ENCODE measurements at places on chromosomes 16 and 17.
A peak's percentile ranks its signal among the peaks of the same experiment; 100 is the strongest.

DNA sequence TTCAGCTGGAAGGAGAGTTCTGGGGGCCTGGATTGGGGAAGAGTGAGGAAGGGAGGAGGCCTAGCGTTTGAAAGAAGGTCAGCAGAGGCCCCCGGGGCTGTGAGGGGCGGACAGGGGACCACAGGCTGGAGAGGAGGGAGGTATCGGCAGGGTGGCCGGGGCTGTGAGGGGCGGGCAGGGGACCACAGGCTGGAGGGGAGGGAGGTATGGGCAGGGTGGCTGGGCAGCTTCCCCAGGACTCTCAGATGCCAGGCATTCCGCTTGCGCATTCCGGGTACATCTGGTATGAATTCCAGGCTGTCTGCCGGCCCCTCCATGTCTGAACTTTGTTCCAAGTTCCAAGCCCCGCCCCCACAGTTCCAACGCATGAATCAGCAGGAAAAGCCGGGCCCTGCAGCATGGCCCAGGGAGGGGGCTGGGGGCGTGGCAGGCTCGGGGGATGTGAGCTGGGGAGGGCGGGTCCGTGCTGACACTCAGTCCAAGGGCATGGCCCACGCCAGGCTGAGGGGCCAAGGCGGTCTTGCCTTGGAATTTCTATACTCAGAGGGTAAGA lies 4.3 kb upstream of the TLCD2 start:
- peak; percentile 58 for DNase-seq

GRCh38 chr16:85304337-85304736 lies 192.1 kb upstream of the CIBAR2 start:
- no peak for DNase-seq

DNA sequence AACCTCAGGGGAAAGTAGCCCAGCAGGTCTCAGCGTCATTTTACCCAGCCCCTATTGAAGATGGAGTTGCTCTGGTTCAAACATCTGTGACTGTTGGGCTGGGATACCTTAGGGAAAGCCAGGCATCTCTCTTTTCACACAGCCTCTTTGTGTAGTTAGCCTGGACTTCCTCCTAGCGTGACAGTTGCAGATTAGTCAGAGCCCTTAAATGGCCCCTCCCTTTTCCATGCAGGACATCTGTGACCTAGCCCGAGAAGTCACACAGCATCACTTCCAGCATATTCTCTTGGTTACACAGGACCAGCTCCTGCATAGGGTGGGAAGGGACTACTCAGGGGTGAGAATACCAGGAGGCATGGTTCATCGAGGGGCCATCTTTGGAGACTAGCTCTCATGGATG lies 375.0 kb upstream of the RBFOX1 start:
- DNase-seq = no peak

DNA sequence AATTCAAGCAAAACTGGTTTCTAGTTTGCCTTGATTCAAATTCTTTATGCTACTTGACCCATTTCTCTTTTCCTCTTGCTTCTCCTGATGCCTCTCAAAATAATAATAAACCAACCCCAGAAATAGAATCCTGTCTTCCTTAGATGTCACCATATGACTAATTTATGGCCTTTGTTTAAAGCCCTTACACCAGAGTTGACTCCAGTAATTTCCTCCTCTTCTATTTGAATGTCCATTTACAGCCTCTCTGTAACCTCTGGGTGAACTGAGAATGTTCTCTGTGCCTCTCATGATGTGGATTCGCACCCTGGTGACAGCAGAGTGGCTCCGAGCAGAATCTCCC lies 31.5 kb downstream of the ZFHX3 start:
- no peak for DNase-seq

DNA sequence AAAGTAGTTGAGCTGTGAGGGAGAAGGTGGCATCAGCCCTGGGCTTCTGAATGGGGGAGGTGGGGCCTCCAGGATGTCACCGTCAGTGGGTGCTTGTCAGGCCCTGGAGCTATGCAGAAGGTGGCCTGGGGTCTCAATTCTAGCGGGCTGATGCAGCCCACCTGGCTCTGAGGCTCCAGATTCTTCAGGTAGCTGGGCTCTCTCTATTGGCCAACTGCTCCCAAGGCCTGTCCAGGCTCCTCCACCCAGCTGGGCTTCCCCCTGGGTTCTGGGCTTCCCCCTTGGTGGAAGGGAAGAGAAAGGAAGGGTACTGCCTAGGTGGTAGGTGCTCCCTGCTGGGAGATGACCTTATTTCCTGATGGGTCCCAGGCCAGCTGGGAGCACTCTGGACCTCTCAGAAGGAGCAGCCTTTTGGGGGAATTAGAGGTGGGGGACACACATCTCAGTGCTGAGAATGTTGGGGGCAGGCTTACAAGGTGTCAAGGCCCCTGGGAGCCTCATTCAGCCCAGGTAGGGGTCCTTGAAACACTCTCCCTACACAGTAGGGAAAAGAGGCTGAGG lies 1728.3 kb downstream of the TP53TG3F start:
- DNase-seq = no peak

DNA sequence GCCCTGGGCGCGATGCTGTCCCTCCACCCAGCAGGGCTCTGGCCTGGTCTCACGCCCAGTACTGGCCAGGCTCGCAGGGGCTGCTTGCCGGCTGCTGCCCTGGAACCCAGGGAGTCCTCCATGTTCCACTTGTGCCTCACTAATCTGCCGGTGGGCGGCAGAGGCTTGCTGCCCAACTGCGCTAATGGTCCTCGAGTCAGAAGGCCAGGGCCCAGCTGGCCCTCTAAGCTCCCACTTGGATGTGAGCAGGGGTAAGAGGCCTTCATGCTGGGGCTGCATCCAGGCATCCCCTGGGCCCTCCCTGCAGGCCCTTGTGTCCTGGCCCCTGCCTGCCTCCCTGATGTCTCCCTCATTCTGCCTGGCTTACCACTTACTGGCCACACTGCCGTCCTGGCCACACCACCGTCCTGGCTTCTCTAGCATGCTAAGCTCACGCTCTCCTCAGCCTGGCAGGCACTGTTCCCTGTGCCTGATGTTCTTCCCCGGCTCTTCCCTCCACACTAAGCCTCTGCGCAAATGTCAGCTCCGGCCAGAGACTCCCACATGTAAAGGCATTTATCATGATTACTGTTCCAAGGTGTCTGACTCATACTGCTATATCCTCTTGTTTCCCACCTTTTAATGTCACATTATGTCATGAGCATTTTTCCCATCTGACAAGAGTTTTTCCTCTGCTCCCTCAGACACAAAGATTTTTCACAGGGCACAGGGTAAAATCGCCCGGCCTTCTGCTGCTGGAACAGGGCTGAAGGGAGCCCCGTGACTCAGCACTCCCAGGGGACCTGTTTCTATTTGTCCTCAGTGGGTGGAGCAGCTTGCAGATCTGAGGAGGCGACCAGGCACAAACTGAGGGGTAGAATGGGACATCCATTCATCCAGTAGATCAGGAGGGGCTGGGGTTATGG lies 15.9 kb downstream of the B9D1 start:
- DNase-seq = no peak

DNA sequence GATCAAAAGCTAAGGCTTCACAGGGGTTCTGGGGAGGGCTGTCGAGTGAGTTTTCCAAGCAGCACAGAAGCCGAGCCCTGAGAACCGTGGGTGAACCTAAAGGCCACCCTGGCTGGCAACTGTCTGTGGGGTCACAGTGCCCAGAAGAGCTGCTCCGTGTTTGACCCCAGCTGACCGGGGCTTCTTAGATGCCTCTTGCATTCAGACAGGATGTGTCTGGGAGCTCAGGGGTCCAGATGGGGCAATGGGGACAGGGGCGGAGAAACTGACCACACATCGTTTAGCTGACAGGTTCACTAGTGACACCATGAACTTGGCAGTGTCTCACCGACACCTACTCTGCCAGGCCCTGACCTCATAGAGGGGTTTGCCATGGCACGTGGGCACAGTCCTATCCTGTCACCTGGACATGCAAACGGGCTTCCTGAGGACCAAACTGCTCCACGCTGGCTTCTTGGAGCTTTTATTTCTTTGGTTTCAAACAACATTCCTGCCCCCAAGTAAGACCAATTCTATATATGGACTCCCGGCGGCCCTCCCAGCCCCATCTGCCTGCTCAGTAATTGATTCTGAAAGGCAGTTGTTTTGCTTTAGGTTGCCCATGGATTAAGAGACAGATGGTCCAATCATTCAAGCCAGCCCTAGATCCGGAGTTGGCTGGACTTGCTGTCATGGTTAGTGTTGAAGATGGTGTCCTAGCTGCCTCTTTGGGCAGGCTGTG lies 22.2 kb downstream of the WSCD1 start:
- DNase-seq = no peak

- no peak for DNase-seq
These were observed 46.5 kb downstream of the AIPL1 start for GRCh38 chr17:6388416-6388815.

DNA sequence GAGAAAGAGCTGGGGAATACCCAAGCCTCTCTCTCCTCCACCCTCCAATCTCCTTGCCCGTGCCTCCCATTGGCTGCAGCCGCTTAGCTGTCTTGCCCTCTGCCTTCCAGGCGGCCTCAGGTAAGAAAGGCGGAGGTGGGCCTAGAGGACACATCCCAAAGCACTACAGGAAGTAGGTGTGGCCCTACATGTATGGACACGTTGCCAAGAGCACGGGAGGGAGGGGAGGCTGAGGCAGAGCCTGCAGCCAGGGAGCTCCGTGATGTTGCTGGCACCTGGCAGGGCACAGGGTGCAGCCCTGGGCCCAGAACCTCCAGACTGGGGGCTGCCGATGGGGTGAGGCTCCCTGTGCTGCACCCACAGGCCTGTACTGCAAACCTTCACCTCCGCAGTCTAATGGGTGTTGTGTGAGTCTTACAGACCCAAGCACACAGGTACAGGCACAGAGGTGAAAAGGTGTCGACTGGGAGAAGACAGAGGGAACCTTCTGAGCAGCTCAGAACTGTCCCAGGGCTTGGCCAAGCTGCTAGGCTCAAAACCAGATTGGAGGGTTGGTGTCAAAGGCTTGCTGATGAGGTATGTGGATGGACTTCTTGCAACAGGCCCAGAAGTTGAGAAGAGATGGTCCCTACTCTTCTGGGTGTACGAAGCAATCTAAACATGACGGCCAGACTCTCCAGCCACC lies 23.5 kb upstream of the FOXK2 start:
- DNase-seq = no peak

DNA sequence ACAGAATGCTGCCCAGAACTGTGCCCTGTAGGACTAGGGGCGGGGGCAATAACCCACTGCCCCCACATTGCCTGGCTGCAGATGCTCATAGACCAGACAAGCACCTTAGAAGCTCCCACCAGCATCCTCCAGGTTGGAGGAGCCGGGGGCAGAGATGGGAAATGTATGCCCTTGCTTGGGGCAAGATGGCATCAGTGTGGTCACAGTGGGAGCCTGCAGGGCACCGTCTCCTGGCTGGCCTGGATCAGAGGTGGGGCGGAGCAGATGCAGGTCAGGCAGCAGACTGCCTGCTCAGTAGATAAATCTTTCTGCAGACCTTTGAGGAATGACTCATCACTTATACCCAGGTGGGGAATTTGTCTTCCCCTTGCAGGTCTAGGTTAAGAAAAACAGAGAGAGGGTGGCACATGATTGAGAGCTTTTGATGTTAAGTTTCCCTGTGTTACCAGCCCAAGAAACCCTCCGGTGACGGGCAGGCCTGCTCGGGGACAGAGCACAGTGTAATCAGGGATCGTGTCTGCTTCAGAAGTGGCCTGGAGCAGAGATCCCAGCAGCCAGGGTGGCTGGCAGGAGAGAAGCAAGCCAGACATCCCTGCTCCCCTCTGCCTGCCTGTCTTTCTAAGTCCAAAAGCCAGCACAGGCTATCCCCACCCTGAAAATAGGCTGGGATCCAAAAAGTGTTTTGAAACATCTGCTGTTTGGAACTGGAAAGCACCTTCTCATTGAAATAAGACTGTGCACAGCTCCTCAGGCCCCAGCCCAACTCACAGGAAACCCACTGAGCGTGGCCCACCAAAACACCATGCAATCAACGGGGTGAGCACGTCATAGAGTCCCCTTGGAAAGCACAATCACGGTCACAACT lies 50.7 kb upstream of the RPL38 start:
- DNase-seq = no peak

GRCh38 chr17:73679476-73679875 lies 35.2 kb upstream of the SDK2 start:
- DNase-seq = no peak
